Urinary bladder (tissue), 4 donors: ENCODE measurements at places on chromosomes 1 and 21. TPM values are rescaled to one million over a fixed set of nuclear protein-coding genes. Genes with fewer than 3 reads are reported as not detected.

The CD101 gene
- 1.0 TPM for total RNA-seq

The ITLN2 gene
- total RNA-seq, result not detected

The PHC2 gene
- total RNA-seq, result 49.2 TPM

The EPS15 gene
- total RNA-seq, result 96.2 TPM

The SNX7 gene
- total RNA-seq, result 68.5 TPM

The PRKAB2 gene
- total RNA-seq, result 26.9 TPM

The ISG15 gene
- total RNA-seq, result 41.8 TPM

The KLHDC7A gene
- total RNA-seq, result 3.3 TPM

The SLC30A2 gene
- total RNA-seq, result 1.7 TPM

The TAL1 gene
- 4.2 TPM for total RNA-seq
